ENCODE measurements at places on chromosomes 2 and 18. TPM values are rescaled to one million over a fixed set of nuclear protein-coding genes. Genes with fewer than 3 reads are reported as not detected.

DNA sequence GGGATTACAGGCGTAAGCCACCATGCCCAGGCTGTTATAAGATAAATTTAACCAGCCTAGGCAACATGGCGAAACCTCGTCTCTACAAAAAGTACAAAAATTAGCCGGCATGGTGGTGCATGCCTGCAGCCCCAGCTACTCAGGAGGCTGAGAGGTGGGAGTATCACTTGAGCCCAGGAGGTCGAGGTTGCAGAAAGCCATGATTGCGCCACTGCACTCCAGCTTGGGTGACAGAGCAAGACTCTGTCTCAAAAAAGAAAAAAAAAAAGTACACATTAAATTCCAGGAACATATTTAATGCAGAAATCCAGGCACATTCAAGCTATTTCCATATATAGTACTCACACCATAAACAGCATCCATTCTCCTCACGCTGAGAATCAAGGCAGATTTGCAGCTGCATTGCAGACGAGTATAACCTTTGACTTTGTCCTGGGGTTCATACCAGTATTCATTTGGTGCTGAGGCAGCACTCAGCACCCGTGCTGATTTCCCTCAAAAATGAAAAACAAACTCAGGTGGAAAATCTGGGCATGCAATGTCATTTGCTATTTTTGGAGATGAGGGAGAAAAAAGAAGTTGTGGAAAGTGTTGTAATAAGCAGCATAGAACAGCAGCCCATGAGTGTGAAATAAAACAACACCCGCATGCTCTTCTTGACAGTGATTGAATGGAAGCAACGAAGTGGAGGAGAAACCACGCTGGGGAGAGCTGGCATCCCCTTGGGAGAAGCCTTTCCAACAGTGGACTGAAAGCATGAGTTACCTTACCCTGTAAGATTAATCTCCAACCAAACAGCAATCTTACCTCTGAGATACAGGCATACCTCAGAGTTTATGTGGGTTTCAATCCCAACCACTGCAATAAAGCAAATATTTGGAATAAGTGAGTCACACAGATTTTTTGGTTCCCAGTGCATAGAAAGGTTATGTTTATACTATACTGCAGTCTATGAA, 46.8 kb upstream of the ANXA4 start:
- no peak overlapping the region for H3K4me3 ChIP-seq
- no peak for DNase-seq
- peaks cover 21% of the 10 kb centered on the region for H3K4me1 ChIP-seq
- H3K27me3 ChIP-seq: no peaks in the 10 kb centered on the region
- no peak overlapping the region for H3K27ac ChIP-seq
- H3K36me3 ChIP-seq: no peaks in the 10 kb centered on the region

Gene COL4A3
- 46.4 TPM for total RNA-seq

Gene SKOR2
- total RNA-seq: not detected

Gene RAMP1
- 11.1 TPM for total RNA-seq

Gene RAB3GAP1
- total RNA-seq: 47.8 TPM

Gene IL36A
- not detected for total RNA-seq

Gene CERKL
- 0.29 TPM for total RNA-seq

DNA sequence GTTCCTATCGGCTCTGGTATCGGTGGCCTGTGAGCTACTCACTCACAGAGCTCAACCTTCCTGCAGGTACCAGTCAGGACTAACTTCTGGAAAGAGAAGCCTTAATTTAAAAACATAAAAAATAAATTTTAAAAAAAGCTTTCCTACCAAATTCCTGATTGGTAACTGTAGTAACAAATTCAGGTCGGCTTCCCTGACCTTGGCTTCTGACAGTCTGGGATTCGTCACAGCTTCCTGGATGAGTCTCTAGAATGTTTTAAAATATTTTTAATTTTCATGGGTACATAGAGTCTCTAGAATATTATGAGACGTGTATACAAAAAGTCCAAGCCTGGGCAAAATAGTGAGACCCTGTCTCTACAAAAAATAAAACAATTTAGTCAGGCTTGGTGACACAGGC, 45.0 kb upstream of the MTCL1 start:
- H3K4me3 ChIP-seq: no peak overlapping the region
- H3K27me3 ChIP-seq: peaks cover 4% of the 10 kb centered on the region
- H3K27ac ChIP-seq: no peak overlapping the region
- no peak for DNase-seq
- H3K36me3 ChIP-seq: no peaks in the 10 kb centered on the region

Gene PDE1A
- total RNA-seq: 6.3 TPM

DNA sequence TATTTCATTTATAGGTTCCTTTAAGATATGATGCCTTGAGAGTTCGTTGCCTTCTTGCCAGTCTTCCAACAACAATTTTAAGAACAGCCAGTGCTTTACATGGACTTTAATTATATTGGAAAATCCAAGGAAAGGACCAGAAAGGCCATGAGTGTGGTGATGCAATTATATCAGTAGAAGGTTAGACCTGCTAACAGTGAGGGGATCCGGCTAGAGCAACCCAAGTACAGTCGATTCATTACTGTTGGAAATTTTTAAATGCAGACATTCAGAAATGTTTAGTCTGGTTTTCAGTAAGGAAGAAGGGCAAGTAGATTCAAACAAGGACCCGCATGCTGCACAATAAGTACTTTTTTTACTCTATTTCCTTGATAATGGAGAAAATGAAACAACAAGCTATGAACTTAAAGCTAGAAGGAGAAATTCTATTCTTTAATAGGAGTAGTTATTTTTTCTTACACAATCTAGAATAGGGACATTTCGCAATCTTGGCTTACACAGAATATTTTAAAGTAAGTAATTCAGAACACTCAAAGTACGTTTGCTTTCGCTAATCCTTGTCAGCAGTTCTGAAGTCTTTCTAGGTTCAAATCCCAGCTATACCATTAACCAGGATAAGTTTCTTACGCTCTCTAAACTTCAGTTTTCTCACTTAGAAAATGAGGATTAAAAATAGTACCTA, 405.5 kb downstream of the MEIS1 start:
- H3K4me1 ChIP-seq: no peaks in the 10 kb centered on the region
- H3K4me3 ChIP-seq: no peak overlapping the region
- no peaks in the 10 kb centered on the region for H3K36me3 ChIP-seq
